Activated T-helper 2 cell treated with anti-CD3 and anti-CD28 coated beads, Interferon-gamma antibody, Interleukin-2, Interleukin-4, amounts not matched to agents 10 μg/mL and 5 μg/mL and 100 μg/mL, durations not matched to agents 14 hours and 24 hours and 36 hours (primary cell): ENCODE measurements at places on chromosomes 1 and 21.

DNA sequence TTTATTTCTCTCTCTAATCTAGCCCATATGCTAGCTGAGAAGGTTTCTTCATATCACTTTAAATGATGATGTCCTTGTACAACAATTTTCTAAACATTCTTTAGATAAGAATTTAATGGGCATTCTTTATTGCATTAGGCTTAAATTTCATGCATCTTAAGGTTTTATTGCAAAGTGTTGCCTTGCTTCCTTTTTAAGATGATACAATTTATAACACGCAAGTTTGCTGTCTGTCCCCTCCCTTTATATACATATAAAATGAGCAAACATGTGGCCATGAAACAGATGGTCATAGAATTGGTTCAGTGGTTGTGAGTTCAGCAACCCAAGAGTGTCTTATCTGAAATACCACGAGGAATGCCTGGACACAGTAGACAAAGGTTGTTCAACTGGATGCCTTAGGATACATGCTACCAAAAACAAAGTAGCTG is 12.1 kb downstream of the NBPF3 start:
- no peak for DNase-seq

- DNase-seq: no peak
Measured at GRCh38 chr1:16101623-16102022, 28.2 kb upstream of the FAM131C start.

- DNase-seq: no peak
Measured at GRCh38 chr1:167301355-167301754, 80.7 kb downstream of the POU2F1 start.

DNA sequence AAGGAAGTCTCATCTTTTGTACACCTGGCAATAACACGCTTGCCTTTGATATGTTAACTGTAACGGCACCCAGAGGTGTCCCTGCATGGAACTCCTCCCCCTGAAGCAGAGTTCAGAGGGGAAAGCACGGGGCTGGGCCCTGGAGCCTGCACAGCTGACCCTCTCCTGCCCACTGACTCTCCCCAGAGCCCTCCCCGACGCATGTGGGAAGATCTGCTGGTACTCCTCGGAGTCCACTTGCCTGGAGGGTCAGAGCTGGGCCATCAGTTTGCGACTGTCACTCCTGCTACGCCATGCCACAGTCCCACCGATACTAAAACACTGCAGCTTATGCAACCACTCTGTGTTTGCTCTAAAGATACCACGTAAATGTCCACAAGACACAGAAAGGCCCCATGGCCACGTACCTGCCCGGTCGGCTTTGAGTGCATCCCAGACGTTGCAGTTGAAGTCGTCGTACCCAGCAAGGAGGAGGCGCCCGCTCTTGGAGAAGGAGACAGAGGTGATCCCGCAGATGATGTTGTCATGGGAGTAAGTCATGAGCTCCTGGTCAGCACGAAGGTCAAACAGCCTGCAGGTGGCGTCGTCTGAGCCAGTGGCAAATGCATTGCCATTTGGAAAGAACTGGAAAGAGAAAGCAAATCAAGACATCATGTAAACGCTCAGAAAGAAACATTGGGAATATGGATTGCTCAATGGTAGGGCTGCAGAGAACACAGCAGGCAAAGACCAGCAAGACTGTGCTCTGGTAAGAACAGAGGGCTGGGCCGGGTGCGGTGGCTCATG is 10.6 kb upstream of the NADK start:
- no peak for DNase-seq

DNA sequence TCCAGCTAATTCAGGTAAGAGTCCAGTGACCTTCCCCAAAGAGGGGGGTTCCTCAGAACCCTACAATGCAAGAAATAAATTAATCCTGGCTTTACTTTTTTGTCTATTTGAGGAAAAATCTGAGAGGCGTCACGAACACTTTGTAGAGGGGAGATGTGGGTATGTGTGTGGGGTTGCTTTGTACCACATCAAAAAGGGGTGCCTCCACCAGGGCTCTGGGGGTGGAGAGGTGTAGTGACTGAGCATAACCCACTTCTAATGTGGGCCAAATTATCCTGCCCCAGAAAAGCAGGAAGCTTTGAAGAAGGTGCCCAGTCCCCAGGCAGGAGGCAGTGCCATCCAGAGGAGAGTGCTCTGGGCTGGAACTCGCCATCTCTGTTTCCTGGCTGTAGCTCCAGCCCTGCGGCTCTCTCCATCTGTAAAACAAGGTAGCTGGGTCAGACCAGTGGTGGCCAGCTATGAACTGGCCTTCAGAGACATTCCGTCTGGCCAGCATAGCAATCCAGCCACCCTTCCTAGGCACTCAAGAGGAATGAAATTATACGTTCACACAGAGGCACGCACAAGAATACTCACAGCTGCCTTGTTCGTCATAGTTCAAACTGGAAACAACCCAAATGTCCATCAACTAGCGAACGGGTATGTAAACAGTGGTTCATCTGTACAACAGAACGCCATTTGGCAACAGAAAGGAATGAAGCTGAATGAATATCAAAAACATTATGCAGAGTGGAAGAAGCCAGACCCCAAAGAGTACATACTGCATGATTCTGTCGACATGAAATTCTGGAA is 45.4 kb upstream of the TNFRSF1B start:
- DNase-seq: no peak

- no peak for DNase-seq
Measured at GRCh38 chr1:115764541-115764940, 4.0 kb downstream of the CASQ2 start.

GRCh38 chr21:46636181-46636512 is 673 bp downstream of the PRMT2 start:
- DNase-seq: no peak

DNA sequence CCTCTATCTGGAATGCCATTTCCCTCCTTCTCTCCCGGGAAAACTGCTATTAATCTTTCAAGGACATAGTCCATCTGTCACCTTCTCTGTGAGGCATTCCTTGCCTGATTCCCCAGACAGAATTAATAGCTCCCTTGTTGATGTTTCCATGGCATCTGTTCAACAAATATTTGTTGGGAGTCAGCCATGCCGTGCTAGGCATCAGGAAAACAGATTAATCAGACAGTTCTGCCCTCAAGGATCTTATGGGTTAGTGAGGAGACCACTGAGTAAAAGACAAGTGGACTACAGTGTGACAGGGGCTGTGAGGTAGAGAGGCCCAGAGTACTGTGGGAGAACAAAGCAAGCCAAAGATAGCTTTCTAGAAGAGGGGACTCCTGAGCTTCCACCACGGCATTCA is 11.4 kb upstream of the MAGOH start:
- DNase-seq: no peak

GRCh38 chr1:55868026-55868425 is 652.9 kb upstream of the USP24 start:
- no peak for DNase-seq

DNA sequence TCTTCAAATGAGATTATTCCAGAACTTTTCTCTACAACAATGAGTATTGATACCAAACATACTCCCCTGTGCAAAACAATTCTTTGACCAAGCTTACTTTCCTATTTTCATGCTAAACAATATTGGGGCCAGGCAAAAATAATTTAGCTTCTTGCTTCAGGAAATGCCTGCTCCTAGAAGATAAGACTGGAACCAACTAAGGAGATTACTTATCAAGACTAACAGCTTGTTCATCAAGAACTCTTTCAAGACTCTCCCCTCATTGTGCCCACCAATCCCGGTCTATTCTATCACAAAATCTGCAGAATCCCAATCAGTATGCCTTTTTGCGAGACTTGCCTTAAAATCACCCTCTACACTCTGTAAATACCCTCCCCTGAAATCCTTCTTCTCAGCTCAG is 536.6 kb downstream of the RWDD3 start:
- no peak for DNase-seq

- no peak for DNase-seq
Measured at GRCh38 chr1:46211051-46211450, 7.9 kb downstream of the LURAP1 start.

DNA sequence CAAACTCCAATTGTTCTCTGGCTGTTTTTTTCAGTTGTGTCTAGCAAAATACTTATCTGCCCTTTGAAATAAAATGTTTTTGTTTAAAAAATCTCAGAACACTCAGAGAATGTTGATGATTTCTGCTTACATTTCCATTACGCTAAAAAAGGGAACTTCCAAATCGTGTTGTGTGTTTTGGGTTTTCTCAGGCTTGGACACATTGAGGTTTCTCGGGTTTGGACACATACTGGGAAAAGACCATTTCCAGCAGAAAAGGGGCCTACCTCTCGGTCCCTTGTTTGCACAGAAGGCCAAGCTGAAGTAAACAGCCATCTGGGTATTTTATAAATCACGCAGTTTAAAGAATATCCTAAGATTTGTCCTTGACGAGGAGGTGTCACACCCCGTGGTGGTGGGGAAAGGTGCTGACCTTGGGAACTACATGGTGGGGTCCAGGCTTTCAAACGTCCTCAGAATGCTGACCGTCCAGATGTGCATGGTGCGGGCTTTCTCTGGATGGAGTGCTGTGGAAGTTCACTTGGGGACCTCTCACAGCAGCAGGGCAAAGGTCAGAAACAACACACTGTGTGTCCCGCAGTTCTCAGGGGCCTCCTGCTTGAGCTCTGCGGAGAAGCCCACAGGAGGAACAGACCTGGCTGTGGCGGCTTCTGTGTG is 67.8 kb downstream of the SLC37A1 start:
- DNase-seq: no peak

- DNase-seq: no peak
Measured at GRCh38 chr1:111538343-111539025, 35.1 kb upstream of the ADORA3 start.

GRCh38 chr1:17569200-17570139 is 30.0 kb downstream of the ARHGEF10L start:
- DNase-seq: no peak

DNA sequence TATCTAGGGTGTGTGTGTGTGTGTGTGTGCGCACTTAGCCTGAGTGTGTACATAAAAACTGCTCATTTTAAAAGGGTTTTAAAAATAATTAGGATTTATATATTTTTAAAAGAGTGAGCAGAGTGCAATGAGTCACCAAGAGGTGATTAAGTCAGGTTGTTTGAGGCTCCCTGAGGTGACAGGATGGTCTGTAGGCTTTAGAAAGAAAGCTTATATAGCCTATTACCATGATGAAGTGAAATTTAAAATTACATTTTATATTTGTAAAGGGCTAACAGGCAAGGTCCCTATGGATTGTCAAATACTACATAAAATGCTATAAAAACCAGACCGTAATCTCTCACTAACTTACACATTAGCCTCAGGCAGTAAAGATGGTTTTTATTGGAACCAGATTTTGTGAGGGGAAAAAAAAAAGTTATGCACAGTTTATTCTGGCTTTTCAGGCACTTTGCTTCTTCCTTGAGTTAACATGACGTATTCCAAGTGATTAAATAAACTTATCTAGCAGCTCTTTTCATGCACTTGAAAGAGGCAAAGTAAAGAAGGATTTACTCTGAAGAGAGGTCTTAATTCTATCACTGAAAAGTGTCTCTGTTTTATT is 711.7 kb upstream of the PTBP2 start:
- no peak for DNase-seq

DNA sequence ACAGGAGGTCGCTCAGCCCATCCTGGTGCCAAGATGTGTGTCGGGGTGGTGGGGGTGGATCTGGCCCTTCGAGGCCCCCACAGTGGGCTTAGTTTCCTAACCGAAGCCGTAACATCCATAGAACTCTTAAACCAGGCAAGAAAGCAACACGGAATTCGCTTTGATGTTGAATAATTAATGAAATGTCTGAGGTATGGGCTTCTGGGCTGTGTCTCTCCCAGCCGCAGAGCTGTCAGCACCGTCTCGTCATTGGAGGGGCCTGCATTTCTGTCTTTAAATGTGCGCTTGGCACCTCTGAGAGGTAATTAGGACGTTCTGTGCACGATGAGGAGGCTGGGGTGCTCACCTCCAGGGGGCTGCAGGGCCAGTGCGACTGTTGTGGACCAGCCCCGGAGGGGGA is 13.3 kb upstream of the PLCH2 start:
- no peak for DNase-seq

- no peak for DNase-seq
Measured at GRCh38 chr21:26067836-26068594, 102.6 kb downstream of the APP start.

DNA sequence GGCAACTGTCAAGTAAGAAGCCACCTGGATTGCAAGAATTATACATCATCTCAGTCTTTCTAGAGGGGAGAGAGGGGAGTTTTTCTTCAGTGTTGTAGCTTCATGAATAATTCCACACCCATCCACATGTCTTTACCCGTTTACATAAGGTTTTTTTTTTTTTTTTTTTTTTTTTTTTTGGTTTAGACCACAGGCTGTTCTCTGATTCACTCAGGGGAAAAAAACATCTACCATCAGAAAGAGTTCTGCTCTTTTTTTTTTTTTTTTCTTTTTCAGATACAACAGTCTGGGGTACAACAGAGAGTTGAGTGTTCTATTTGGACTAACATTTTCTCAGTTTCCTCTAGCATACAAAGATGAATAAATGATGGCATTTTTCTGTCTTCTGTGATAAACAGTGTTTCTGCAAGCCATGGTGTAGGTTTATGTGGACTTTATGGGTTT is 4.9 kb upstream of the KIF14 start:
- DNase-seq: no peak

DNA sequence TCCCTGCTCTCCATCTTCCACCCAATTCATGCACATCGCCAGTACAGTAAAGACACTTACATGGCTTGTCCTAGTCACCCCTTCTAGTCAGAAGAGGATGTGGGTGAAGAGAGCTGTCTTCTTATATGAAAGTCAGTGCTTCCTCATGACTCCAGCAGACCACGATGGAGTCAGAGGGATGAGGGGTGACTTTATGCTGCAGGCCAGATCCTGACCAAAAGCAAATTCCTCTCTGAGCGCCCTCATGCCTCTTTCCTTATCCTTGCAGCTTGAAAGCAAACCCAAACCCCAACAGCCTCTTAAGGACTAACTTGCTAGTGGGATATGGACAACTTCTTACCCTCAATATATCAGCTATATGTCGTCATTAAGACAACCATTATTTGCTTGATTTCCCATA is 348.2 kb upstream of the DUSP10 start:
- no peak for DNase-seq

DNA sequence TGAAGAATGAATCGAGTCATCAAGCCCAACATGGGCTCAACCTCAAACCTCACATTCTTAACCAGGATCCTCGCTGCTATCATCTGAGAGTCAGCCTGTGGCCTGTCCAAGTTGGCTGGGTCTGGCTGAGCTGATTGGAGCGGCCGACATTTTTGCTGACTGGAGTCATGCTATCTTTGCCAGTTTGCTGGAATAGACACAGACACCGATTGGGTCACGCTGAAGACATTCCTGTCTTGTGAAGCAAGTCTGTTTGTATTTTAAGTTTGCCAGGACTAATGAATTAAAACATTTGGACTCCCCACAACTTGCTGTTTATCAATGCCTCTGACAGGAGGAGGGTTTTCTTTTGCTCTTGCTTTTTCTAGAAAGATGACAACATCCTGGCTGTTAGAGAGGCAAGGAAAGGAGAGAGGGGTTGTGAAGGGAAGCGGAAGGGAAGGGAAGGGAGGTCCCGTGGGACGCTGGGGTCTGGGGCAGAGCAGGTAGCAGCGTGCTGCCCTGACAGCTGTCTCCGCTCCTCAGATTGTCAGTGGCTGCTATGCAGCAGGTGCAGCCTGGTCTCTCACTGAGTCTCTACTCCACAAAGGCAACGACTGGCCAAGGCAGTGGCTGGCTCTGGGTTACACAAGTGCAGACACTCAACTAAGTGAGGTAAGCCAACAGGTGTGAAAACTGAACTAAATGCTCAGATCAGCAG is at the start of gene MAP3K7CL:
MAP3K7CL (plus strand) TSS at position 375 of the 700 bp plus-strand sequence. CDS start 2,701 bp downstream, outside the sequence.
- DNase-seq: no peak

- no peak for DNase-seq
Measured at GRCh38 chr1:234578735-234579134, 31.2 kb downstream of the IRF2BP2 start.
